ENCODE measurements at places on chromosomes 4 and X. TPM values are rescaled to one million over a fixed set of nuclear protein-coding genes. Genes with fewer than 3 reads are reported as not detected.

SOWAHD gene
- total RNA-seq = not detected

NMU gene
- 0.60 TPM for total RNA-seq

PNMA5 gene
- not detected for total RNA-seq

DSPP gene
- not detected for total RNA-seq

SPACA5B gene
- total RNA-seq = not detected

SMR3B gene
- total RNA-seq = not detected

ALPK1 gene
- total RNA-seq = 2.2 TPM

FAM184B gene
- not detected for total RNA-seq

SH3RF1 gene
- 10.6 TPM for total RNA-seq

HTRA3 gene
- total RNA-seq = 15.7 TPM

PLXNA3 gene
- total RNA-seq = 10.7 TPM

TCEAL7 gene
- total RNA-seq = not detected

PRRG3 gene
- not detected for total RNA-seq

SMARCA1 gene
- total RNA-seq = 49.6 TPM

ASB11 gene
- not detected for total RNA-seq

MAGEA2 gene
- total RNA-seq = 0.07 TPM

LAMP2 gene
- 85.9 TPM for total RNA-seq

LUZP4 gene
- not detected for total RNA-seq

ARHGAP6 gene
- not detected for total RNA-seq

SORCS2 gene
- 4.7 TPM for total RNA-seq

CORIN gene
- total RNA-seq = not detected

CLNK gene
- total RNA-seq = not detected

CCKAR gene
- not detected for total RNA-seq

CFP gene
- total RNA-seq = 0.55 TPM

IL13RA1 gene
- total RNA-seq = 54.2 TPM

NOA1 gene
- total RNA-seq = 15.2 TPM

LRCH2 gene
- total RNA-seq = 0.01 TPM

RHOH gene
- total RNA-seq = not detected
